ENCODE measurements at places on chromosomes 4 and X.
A peak's percentile ranks its signal among the peaks of the same experiment; 100 is the strongest.

DNA sequence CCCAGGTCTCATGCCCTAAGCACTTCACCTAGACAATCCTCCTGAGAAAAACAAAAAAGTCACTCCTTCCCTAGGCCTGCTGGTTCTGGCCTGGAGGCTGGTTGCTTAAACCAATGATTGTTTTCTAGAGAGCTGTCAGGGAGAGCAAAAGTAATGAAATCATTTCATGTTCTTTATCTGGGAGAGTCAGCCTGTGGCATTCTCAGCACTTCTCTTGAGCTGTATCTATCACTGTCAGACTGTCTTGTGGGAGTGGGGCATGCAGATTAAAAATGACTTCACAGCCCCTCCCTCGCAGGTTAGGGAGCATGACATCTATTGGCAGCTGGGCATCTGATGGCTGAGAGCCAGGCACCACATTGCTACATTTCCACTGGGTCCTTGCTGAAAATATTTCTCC is 20.4 kb upstream of the TMEM154 start:
- no peak for DNase-seq

DNA sequence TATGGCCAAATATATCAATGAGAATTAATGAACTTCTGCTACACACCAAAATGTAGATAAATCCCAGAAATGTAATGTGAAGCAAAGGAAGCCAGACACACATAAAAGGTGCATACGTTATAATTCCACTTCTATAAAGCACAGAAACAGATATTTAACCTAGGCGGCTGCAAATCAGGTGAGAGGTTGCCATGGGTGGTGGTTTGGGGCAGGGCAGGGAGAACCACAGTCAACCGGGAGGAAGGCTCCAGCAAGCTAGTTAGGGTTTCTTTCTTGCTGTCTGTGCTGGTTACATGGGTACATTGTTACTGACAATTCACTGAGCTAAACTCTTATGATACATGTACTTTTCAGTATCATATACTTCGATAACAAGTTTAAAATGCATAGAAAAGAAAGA is 9.7 kb upstream of the PPARGC1A start:
- no peak for DNase-seq

DNA sequence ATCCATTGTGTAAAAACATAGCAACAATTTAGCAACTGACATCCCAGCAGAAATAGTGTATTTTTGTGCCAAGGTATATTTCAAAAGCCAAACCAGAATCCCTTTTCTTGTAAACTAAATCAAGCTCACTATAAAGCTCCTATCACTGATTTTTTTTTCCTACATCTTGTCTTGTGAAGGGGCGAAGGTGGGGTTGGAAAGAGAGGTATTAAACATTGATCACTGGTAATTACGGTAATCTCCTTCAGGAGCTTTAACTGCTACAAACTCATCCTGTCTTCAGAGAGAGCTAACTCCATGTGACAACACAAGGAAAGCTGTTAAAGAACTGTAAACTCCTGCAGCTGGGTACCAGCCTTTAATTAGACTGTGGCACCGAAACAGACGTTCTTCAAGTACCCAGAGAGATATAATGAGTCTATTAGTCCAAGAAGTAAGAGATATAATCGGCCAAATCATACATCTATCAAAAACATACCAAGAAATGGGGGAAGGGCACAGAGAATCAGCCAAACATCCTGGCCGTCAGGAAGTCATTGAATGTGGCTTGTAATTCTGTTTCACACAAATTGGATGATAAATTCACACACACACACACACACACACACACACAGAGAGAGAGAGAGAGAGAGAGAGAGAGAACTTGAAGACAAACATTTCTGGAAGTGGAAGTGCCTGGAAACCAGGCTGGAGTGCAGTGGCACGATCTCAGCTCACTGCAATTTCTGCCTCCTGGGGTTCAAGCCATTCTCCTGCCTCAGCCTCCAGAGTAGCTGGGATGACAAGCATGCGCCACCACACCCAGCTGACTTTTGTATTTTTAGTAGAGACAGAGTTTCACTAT is 111.9 kb upstream of the PPARGC1A start:
- no peak for DNase-seq

- no peak for DNase-seq
These were observed at the start of gene MGAT4D for GRCh38 chr4:140497747-140498636. TSS of gene MGAT4D (minus strand) at chr4:140498293. CDS start at chr4:140498222, 71 bp downstream.

GRCh38 chr4:83644677-83645659 is 109.1 kb downstream of the GPAT3 start:
- peak; percentile 63 for DNase-seq

DNA sequence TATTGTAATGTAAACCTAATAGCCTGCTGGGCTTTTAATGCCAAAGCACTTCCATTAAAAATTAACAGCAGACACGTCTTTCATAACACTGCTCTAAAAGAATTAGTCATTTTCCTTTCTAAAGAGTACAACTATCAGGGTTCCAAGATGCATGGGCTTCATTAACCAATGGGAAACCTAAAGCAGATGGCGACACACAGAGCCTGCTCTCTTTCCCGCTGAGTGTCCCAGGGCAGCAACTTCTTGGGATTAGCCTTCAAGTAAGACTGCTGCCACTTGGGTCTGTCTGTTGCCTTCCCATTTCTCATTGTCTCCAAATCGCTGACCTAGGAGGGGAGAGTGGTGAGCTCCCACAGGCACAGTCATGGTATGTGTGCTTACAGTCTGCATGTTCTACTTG is 14.0 kb upstream of the PHKA2 start:
- no peak for DNase-seq

DNA sequence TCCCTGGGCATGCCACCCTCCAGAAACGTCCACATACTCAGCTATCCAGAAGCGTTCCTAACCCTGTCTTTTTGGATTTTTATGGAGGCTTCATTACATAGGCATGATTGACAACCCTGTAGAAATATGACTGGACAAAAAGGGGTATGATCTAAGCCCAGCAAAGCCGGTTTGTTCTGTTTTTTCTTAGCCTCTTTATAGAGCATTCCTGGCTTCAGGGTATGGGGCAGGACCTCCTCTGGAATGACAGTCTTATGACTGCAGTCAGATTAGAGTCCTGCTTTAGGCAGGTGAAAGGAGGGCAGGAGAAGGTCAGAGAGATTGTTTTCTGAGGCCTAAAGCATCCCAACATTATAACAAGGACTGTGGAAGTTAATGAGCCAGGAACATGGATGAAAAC is 137.4 kb downstream of the DCLK2 start:
- DNase-seq: no peak

DNA sequence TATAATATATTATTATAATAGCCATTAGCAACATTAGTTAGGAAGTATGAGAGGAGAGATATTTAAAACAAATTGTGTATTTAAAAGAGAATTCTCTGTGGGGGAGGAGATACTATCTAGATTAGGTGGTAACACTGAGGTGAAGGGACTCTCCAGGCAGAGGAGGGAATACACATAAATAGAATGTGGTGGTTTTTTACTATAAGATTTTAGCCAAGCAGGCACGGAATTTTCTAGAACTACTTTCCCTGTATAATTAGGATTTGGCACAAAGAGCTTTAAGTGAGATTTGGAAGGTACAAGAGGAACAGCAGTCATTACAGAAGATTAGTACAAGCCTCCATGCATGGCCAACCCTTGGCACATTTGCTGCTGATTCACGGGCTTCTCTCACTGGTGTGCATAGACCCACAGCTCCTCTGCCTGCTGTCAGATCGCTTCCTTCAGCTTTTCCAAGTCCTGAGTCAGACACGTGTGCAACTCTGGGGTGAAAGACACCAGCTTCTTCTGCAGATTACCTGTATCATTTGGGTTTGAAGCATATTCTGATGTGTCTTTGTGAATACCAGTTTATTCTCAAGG is 685.5 kb downstream of the KCTD8 start:
- no peak for DNase-seq

DNA sequence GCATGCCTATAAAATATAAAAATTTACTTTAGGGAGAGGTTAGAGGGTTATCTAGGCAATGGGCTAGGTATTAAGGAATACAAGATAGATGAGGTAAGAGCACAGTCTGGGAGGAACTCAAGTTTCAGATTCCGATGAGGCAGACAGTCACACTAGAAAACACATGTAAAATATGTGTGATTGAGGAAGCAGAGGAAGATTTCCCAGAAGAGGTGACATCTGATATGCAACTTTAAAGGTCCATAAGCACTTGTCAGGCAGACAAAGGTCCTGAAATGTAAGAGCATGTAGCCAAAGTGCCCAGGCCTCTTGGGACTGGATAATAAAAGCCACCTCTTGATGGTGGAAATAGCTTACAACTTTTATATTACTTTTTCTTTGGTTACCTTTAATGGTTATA is 81.1 kb upstream of the AADAT start:
- DNase-seq: no peak

DNA sequence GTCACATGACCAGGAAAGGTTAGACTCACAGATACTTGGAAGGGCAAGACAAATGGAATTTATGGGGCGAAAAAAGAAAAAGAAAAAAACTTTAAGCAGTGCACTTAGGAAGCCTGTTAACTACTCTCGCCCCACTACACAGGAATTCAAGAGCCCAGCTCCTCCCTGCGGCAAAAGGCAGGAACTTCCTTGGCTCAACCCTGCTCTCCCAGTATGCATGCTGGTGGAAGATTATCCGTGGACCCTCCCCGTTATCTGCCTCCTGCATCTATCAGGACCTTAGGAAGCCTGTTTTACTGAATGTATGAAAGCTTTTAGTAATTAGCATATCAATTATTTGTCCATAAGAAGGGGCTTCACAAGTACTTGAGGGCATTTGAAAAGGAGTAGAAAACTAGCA is 40.1 kb upstream of the RPA4 start:
- no peak for DNase-seq

DNA sequence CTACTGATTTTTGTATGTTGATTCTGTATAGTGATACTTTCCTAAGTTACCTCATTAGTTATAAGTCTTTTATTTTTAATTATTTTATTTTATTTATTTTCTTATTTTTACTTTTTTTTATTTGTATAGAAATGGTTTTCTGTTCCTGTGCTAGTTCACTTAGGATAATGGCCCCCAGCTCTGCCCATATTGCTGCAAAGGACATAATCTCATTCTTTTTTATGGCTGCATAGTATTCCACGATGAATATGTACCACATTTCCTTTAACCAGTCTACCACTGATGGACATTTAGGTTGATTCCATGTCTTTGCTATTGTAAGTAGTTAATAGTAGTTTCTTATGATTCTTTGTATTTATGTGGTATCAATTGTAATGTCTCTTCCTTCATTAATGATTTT is 31.5 kb upstream of the GK2 start:
- DNase-seq: no peak

- DNase-seq: no peak
These were observed 54.1 kb downstream of the TXK start for GRCh38 chr4:48079972-48080391.

- DNase-seq: peak; percentile 59
These were observed 2.3 kb upstream of the UBA1 start for GRCh38 chrX:47191331-47191730.

DNA sequence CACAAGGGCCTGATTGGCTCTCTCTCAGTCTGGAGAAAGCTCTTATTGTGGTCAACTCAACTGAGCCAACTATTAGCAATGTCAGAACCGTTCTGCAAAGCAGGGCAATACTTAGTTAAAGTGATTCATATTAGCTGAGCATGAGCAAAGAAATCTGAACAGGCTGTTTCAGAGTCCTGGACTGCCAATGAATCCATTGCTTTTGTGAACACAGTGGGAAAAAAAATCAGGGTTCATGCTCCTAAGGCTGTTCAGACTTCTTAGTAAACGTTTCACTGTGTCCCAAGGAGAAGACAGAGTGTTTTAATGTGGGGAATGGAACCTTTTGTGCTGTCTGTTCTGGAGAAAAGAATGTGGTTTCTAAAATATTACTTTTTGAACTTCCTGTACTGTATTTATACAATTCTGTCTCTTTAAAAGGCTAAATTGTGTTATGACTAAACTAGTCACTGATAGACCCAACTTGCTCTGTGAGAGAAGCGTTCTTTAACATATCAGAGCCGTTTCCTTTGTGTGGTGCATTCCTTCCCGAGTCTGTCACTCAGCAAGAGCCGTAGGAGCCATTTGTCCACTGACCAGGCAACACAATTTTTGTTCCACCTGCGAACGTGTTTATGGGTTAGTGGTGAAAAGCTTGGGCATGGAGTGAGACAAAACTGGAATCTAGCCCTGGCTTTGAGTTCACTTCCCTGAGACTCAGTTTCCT is 366.1 kb downstream of the FBXO8 start:
- DNase-seq: no peak

DNA sequence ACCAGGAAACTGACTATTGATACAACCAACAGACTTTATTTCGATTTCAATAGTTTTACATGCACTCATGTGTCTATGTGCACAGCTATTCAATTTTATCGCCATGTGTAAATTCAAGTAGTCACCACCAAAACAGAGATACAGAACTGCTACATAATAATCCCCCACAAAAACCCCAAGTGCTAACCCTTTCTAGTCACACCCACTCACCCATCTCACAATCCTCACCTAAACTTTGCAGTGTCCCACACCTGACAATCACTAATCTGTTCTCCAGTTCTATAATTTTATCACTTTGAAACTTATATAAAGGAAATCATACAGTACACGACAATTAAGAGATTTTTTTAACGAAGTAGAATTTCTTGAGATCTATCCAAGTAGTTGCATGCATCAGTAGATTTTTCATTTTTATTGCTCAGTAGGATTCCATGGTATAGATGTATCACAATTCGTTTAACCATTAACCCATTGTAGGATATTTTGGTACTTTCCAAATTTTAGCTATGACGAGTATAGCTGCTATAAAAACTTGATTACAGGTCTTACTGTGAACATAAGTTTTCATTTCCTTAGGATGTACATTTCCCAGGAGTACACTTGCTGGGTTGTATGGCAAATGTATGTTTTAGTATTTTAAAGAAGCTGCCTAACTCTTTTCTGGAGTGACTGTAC is 85.9 kb downstream of the CASK start:
- no peak for DNase-seq

- no peak for DNase-seq
These were observed 95.4 kb downstream of the PTTG2 start for GRCh38 chr4:38055566-38055965.

DNA sequence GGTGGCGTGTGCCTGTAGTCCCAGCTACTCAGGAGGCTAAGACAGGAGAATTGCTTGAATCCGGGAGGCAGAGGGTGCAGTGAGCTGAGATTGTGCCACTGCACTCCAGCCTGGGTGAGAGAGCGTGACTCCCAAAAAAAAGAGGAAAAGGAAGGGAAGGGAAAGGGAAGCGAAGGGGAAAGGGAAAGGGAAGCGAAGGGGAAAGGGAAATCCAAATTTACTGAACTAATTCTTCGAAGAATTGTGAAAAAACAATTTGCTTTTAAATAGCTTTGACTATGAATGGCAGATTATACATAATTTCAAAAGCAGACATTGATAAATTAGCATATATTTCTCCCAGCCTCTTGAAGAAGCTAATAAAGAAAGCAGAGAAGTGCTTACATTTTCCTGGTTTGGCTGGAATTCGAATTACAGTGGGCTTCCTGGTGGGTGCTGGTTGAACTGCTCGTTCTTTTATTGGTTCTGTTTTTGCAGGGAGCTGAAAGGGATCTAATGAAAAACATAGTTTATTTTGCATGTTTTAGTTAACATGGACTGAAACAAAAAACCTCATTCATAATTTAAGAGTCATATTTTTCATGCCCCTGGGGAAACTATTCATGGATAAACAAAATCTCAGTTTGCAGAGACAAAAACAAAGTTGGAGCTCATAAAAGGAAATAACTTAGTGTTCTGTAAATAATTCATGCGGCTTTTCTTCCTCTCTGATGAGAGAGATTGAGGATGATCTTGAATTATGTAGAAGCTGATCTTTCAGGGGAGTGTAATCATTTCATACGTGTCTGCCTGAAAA is 66.0 kb downstream of the RPS3A start:
- DNase-seq: no peak
